ENCODE measurements at places on chromosomes 1 and 21. TPM values are rescaled to one million over a fixed set of nuclear protein-coding genes. Genes with fewer than 3 reads are reported as not detected.

Gene HSD11B1
- total RNA-seq: 0.07 TPM

Gene IGSF21
- total RNA-seq: not detected

Gene GABPA
- 33.8 TPM for total RNA-seq

Gene PTBP2
- 13.4 TPM for total RNA-seq

Gene CHODL
- 0.07 TPM for total RNA-seq

Gene KCNK2
- not detected for total RNA-seq

Gene DDOST
- total RNA-seq: 412 TPM

Gene FCRL6
- total RNA-seq: not detected

Gene SAMSN1
- 4.0 TPM for total RNA-seq

Gene GPR52
- 0.49 TPM for total RNA-seq

Gene CD2
- total RNA-seq: not detected

Gene OTUD3
- total RNA-seq: 4.2 TPM

Gene GLUL
- 411 TPM for total RNA-seq

Gene ASCL5
- not detected for total RNA-seq

DNA sequence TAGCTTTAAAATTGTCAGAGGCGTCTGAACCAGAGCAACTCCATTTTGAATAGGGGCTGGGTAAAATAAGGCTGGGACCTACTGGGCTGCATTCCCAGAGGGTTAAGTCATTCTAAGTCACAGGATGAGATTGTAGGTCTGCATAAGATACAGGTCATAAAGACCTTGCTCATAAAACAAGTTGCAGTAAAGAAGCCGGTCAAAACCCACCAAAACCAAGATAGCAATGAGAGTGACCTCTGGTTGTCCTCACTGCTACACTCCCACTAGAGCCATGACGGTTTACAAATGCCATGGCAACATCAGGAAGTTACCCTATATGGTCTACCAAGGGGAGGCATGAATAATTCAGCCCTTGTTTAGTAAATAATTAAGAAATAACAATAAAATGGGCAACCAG is 143.6 kb downstream of the GABPA start:
- DNase-seq: no peak

DNA sequence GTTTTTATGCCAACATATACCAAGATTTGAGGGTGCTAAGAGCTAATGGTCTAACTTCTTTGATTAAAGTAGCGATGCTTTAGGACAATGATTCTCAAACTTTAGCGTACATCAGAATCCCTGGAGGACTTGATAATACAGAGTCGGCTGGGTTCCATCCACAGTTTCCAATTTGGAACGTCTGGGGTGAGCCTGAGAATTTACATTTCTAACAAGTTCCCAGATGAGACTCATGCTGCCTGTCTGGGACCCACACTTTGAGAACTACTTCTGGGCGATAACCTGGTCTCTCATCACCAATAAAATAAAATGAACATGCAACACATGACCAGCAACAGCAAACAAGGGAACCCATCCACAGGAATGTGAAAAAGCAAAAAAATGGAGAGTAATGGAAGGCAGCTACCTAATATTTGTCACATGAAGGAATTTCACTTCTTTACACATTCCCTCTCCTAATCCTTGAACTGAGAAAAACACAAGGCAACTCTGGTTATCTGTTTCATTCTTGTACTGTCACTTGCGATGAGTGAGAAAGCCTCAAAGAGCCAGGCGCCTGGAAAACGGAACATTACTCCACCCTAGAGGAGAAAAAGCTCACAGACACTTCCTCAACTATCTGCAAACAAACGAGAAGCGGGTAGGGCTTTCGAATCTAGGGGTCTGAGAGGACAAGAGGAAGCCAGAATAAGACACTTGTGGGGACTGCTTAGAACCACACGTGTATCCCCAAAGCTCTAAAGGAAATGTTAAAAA is 14.0 kb downstream of the HSF2BP start:
- peak; percentile 54 for DNase-seq

- peak; percentile 15 for DNase-seq
These were observed 14.4 kb downstream of the TMPRSS3 start for GRCh38 chr21:42381347-42381984.

GRCh38 chr21:42654179-42654912 is 925 bp downstream of the PDE9A start:
- no peak for DNase-seq

DNA sequence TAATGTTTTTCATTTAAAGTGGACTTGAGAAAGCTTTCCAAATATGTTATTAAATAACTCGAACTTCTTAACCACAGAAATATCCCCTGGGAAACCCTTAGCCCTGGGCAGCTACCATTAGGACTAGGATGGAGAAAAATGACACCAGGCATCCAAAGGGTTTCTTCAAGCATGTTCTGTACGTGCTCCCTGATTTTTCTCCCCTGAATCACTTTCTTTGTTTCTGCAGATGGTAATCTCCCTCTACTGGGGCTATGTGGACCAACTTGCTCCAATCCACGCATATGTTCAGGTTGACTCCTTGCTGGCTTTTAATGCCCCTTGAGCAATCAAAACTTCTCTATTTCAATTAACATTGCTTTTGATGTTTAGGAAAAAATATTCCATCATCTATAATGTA is 312.7 kb upstream of the C1orf87 start:
- DNase-seq: no peak

GRCh38 chr1:215744419-215744818 is 177.3 kb downstream of the KCTD3 start:
- no peak for DNase-seq

DNA sequence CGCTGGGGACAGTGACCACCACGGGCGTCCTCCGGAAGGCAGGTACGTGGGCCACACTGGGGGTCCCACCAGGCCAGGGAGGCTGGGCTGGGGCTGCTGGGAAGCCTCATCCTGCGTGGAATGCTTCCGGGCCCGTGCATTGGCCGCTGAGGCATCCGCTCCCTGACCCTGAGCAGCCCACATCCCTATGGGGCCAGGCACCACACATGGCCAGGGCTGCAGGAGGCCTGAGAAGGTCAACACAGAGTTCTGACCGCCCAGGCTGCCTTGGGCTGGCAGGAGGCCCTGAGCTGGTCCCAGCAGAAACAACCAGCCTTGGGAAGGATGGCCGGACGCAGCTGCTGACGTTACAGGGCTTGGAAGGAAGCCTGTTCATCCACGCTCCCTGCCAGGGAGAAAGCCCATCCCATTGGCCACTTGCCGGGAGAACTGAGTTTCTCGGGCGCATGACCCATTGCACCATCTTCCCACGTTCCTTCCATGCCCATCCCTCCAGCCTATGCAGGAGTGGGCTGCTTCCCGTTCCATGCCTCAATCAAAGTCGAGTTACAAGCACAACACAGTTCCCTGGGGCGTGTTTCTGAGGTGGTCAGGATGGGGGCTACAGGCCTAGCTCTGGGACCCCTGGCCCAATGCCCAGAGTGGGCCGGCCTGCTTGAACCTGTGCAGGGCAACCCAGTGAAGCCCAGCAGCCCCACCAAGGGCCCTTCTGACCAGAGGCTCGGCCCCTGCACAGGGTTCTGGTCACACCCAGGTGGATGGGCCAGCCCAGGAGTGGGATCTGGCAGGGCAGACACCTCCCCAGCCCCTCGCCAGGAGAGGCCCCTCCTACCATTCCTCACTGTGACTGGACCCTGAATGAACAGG is 31.7 kb downstream of the TRIM11 start:
- peak; percentile 45 for DNase-seq

DNA sequence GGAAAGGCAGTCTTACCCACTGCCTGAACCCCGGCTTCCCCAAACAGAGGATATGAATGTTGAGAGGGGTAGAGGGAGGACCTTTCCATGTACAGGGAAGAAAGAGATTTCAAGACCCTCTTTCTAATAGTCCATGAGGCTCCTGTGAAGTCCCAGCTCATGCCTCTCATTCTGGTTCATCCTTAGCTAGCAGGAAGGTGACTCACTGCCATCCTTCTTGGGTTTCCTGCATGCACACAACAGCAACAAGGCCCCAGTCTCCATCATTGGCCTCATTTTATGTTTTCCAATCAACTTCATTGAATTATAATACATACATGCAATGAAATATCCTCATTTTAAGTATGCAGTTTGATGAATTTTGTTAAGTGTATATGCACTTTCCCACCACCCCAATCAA is 46.2 kb downstream of the SYT2 start:
- DNase-seq: peak; percentile 7

GRCh38 chr1:168918860-168919741 is 187.4 kb upstream of the ATP1B1 start:
- no peak for DNase-seq

- DNase-seq: no peak
These were observed 86.9 kb downstream of the STUM start for GRCh38 chr1:226635456-226635941.

DNA sequence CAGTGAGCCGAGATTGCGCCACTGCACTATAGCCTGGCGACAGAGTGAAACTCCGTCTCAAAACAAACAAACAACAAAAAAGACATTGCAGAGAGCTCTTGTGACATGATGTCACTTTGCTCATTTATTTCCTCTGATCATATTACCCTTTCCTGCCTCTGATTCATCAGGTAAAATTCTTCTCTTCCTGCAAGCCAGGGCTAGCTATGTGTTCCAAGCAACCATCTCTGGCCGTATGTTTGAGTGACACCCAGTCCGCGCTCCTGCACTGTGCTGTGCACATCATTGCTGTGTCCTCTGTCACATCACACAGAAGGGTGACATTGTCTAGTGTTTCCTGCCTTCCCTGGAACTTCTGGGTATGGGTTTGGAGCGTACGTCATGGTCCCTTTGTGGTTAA is 251.3 kb downstream of the PCP4 start:
- DNase-seq: no peak

DNA sequence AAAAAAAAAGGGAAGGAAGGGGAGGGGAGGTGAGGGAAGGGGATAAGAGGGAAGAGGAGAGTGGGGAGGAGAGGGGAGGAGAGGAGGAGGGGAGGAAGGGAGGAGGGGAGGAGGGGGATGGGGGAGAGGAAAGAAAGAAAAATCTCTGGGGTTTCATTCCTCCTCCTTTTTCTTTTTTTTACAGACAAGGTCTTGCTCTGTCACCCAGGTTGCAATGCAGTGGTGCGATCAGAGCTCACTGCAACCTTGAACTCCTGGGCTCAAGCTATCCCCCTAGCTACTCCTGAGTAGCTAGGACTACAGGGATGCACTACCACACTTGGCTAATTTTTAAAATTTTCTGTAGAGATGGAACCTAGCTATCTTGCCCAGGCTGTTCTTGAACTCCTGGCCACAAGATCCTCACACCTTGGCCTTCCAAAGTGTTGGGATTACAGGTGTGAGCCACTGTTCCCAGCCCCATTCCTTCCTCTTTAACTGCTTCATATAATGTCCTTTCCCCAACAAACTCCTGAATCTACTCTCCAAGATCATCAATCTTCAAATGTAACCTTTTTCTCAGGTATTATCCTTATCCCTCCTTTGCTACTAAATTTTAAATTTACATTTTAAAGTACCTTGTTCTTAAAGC is 23.2 kb downstream of the GON4L start:
- DNase-seq: no peak

- DNase-seq: no peak
These were observed 5.3 kb downstream of the DENND2D start for GRCh38 chr1:111195002-111195684.

GRCh38 chr1:224582041-224582440 is 34.1 kb upstream of the CNIH3 start:
- DNase-seq: no peak

DNA sequence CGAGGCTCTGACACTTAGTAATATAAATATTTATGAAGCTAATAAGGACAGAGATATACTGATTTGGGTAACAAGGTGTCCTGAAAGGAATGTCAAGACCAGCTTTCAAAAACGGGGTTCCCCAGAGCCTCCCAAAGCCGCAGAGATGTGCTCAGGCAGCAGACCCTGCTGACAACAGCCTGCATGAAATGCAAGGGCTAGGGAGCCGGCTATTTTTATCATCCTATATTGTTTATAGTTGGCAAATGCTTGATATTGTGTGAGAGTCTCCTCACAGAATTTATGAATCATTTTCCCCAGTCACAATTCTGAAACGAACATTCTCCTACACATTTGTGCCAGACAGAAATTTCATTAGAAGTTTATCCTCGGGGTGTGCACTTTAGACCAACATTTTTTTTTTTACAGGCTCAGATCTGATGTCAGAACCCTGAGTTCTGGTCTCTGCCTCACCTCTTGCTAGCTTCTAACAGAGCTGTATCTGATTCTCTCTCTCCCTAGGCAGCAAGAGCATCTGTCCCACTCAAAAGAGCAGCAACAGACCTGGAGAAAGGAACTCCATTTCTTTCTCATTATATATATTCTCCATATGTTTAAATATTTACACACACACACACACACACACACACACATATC is 302.3 kb upstream of the PLD5 start:
- DNase-seq: no peak

GRCh38 chr1:17475752-17476151 is 36.3 kb upstream of the RCC2 start:
- DNase-seq: no peak

DNA sequence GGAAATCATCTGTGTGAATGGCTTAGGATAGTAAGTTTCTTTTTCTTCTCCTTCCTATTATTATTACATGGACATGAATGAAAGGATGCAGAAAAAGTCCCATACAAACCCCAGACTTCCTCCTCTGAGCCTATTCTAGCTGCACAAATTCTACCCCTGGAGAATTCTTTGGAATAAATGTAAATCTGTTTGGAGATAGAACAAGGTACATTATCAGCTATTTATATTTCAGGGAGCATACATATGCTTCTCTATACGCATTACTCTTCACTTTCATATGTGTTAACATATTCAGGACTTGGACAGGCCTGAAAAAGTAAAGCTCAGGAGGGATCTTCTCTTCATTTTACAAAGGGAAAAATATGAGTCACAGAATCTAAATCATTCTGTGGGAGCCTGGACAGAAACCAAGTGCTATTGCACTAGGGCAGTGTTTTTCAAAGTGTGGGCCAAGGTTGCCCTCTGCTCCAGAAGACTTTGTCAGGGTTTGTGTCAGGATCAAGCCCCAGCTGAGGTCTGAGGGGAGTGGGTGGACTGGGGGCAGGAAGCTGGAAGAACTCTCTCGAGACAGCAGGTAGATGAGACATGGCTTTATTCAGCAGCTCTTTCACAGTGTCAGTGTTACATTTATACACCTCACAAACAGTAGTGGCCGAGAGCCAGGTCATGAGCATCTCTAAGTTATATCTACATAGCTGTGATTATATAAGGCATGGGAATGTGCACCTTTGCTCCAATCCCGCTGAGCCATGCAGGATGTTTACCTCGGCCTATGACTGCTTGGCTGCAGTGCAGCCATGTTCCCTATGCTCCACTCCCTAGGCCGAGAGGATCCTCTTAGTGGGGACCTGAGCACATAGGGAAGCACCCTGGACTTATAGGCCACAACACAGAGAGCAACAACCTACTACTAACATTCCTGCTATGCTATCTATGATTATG is 114.3 kb downstream of the GDAP2 start:
- no peak for DNase-seq

GRCh38 chr1:244583358-244583982 is 69.5 kb upstream of the DESI2 start:
- DNase-seq: no peak

DNA sequence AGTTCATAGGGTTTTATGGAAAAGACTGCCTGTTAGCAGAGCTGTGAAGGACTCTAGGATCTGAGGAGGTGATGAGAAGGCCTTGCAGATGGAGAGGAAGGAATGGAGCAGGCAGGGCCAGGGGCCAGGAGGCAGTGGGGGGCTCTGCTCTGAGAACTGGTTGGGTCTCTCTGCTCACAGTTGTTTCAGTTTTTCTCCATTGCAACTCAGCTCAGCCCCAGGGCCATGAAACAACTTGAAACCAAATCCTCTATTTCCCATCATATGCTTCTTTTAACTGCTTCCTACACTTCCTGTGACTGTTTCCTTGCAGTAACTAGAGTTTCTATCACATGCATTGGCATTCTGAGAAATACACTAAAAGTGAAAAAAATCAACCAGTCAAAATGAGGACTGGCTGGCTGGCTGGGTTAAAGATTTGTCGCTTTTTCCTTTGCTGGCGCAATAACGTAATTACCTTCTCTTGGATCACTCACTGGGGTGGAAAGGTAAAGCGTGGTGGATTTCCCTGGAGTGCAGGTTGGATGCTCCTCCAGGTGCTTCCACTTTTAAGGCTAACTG is 172.0 kb downstream of the CDC7 start:
- DNase-seq: no peak
